CD4-positive, alpha-beta T cell treated with Interleukin-12 subunit alpha and Interleukin-12 subunit beta, for 1 hour (primary cell): ENCODE measurements at places on chromosomes 1 and 21.

DNA sequence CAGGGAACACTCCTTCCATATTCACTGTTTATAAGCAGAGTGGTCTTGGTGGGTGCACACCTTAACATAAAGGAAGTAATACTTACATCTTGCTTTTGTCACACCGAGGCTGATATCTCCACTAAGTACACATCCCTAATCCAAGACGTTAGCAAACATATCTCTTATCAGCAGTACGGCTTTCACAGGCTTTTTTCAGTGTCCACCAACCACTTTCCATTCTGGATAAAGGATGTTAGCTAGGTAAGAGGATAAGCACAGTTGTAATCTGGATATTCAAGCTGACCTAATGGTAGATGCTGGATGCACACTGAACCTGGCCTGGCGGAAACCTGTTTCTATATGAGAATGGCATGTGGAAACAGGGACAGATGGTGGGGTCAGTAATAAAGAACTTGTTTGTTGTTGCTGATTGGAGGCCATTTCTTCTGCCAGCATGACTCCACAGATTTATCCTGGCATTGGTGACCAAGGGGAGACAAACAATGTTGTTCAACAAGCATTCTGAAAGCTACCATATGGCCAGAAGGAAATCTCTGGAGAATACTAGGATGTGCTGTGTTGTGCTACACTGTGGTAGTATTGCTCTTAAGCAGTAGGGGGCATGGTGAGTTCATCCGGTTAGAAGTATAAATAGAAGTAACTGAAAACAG, 416.4 kb downstream of the PTBP2 start:
- peak; percentile 24 for DNase-seq

DNA sequence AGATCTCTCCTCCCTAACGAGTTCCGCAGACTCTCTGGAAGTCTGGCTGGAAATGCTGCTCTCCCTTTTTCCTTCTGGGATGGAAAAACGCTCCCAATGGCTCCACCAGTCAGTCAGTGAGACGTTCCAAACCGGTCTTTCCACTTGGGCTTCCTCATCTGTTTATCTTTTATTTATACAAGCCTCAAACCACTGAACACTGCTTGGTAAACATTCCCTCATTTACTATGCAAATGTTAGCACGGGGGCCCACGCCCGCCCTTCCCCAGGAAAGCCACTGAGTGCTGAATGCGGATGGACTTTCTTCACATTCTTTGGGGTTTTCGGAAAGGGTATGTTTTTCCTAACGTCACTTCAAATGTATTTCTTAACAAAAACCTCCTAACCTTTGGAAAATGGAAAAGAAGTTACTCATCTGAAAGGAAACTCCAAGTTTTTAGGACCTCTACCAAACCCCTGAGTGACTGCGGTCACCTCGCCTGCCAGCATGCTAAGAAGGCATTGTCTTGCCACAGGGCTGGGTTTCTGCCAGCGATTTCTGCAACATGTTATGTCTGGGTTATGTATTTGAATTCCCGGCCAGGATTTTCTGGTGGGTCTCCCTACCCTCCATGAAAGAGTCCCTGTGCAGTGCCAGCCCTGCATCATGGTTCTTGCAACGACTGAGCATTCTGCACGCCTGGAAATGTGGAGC, 14.0 kb upstream of the UMODL1 start:
- DNase-seq, result no peak

GRCh38 chr1:114232691-114233090, 79.0 kb upstream of the SYT6 start:
- DNase-seq, result no peak

DNA sequence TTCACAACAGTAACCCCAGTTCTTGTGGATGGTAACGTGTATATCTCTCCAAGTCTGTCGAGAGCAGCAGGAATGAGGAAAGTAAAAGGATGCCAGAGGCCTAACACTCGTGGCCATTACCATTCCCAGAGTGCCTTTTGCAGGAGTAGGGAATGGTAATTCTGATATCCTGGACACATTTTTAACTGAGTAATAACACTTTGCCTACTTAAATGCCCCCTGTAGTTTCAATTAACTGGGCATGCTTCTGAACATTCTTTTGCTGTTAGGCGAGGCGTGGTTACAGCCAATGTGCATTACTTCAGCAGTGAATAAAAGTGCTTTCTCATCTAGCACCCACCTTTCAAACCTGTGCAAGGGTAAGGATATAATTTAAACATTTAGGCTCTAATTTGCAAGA, 258.5 kb upstream of the ADGRL2 start:
- no peak for DNase-seq

DNA sequence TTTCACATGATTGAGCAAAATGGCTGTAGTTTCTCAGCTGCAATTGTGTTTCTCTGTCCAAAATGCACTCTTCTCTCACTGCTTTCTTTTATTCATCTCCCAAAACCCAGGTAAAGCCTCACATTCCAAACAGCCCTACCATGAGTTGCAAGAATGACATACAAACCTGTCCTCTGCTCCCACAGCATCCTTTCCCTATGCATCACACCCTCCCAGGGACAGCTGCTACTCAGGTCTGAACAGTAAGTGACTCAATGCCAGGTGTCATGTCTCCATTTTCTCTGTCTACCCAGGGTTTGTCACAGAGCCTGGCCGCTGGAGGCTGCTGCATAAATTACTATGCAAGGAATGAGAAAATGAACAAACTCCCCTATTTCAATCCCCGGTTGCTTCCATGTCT, 118.5 kb downstream of the PLD5 start:
- DNase-seq, result no peak

GRCh38 chr1:88680911-88681622, 3.0 kb upstream of the PKN2 start:
- no peak for DNase-seq

DNA sequence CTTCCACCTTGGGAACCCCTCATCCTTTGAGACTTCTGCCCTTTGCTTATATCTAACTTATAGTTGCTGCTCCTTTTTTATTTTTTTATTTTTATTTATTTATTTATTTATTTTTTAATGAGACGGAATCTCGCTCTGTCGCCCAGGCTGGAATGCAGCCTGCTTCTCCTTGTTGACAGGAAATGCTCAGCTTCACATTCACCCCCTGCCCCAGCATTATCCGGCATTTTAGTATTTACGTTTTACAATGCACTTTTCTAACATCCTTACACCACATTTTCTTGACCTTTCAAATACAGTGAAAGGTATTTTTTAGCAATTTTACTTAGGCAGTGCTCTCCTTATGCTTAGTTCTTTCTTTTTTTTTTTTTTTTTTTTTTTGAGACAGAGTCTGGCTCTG, 14.9 kb downstream of the CXADR start:
- no peak for DNase-seq

GRCh38 chr1:10965546-10966226, 46.8 kb upstream of the TARDBP start:
- peak; percentile 28 for DNase-seq

- no peak for DNase-seq
Measured at GRCh38 chr1:24540906-24541710, 14.8 kb upstream of the NCMAP start.

GRCh38 chr1:218255090-218255489, 30.0 kb upstream of the RRP15 start:
- DNase-seq, result no peak

GRCh38 chr21:30437010-30437565, 3.0 kb upstream of the KRTAP15-1 start:
- DNase-seq, result no peak

GRCh38 chr1:229620876-229621275, 5.0 kb downstream of the TAF5L start:
- DNase-seq, result no peak

GRCh38 chr1:226329237-226329636, 20.3 kb upstream of the LIN9 start:
- no peak for DNase-seq

DNA sequence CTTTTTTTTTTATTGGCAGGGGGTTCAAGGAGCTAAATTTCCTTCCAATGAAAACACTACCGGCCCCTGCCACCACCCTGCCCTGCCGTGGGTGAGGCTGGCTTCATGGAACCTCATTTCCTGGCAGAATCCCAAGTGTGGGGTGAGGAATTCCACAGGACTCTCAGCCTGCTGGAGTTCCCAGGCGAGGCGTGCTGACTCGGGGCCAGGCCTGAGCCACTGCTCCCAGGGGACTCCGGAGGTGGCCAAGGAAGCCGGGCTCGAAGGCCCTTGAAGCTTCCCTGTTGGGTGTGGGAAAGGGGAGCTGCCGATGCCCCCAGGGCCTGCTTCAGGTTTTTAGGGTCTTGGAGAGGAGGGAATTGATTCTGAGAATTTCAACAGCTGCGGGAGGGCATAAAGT, 95.3 kb upstream of the ACTRT2 start:
- DNase-seq, result no peak

DNA sequence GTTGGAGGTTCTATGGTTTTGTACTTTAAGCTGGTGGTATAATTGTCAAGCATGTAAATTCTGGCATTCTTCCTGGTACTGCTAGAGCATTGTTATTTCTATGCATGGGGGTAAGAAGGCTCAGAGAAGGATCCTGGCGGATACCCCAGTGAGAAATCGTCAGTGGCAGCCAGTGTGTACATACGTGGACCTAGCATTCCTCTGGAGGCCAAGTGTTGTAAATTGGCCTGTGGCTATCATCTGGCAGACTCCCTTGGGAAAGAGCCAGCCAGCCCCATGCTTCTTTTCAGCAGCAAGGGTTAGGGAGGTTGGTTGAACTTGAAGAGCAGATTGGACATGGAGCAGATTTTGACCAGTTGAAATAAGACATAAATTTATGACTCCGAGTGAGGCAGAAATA, 5.2 kb upstream of the AGO3 start:
- DNase-seq, result no peak

GRCh38 chr1:210688512-210689234, 360.0 kb downstream of the HHAT start:
- no peak for DNase-seq

DNA sequence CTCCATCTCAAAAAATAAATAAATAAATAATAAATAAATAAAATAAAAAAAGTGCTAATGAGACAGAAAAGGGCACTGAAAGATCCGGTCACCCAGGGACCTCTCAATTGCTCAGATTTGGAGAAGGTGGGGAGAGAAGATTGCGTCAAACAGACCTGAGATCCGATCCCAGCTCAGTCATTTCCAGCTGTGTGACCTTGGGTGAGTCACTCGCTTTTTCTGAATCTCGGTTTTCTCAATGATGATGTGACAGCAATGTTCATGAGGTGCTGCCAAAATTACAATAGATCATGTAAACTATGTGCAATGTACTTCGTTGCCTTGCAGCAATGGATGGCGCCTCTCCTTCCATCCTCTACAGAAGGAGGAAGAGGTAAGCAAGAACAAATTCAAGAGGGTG, 11.1 kb upstream of the MEF2D start:
- DNase-seq, result no peak

- DNase-seq, result no peak
Measured at GRCh38 chr1:161511018-161511755, 5.9 kb downstream of the FCGR2A start.

GRCh38 chr1:246455476-246455875, 51.6 kb downstream of the SMYD3 start:
- DNase-seq, result no peak

DNA sequence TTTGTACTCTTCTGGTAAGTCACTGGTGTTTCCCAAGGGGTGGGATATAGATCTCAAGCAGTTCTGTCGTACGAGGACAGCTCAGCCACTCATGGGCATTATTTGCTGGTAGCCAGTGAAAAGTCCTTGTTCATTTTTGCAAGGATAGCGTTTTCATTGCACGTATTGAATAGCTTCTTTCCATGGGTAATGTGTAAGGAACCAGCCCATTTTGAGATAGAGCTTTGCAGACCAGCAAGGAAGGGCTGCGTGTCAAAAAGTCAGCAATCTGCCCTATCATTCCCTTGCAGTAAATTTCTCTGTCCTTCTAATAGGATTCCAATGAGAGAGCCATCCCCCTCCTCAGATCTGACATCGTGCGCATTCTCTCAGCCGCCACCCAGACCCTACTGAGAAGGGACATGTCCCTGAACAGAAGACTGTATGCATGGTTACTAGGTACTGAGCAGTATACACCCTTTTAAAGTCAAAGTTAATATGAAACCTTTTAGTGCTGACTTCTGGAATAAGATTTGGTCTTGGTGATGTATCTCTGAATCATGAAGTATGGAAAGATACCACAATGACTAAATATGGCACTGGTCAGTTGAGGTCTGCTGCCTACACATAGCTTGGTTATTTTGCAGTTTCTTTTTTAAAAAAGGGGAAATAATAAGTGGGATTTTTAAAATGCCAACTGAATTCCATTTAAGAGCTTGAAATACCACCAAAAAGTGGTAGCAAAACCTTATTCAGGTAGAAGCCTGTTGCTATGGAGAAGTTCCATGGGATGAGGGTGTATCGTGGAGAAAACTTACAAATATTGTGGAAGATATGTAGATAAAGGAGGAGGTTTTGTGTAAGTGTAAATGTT, 55.3 kb downstream of the DOP1B start:
- no peak for DNase-seq
